Astrocyte of the cerebellum (primary cell): ENCODE measurements at places on chromosomes 5 and 9.
A peak's percentile ranks its signal among the peaks of the same experiment; 100 is the strongest.

- DNase-seq: no peak
Observed at GRCh38 chr5:95152535-95152934, 132.4 kb downstream of the MCTP1 start.

- DNase-seq: no peak
Observed at GRCh38 chr9:130490981-130491380, 46.2 kb downstream of the ASS1 start.

DNA sequence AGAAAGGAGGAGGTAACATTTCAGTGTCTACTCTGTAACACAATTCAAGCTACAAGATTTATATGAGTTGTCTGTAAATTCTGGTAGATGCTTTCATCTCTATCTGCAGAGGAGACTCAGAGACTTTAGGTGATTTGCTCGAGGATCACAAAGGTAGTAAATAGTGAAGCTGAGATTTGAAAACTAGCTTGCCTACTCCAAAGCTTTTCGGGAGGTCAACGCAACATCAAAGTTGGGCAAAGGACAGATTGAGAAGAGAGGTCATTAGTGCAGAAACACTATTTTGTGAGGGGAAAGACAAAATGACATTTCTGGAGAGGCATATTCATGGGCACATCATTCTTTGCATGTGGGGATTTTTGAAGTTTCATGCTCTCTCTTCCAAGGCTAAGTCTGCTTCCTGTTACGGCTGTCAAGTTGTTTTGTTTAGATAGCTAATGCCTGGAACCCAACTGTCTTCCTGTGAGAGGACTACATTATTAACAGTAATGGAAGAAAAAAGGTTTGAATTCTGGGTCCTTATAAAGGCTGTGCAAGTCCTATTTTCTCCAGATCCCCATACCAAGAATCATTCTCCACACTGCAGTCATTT lies 413.5 kb upstream of the ZNF462 start:
- no peak for DNase-seq

- no peak for DNase-seq
Observed at GRCh38 chr5:177295924-177296323, 7.6 kb downstream of the RAB24 start.

DNA sequence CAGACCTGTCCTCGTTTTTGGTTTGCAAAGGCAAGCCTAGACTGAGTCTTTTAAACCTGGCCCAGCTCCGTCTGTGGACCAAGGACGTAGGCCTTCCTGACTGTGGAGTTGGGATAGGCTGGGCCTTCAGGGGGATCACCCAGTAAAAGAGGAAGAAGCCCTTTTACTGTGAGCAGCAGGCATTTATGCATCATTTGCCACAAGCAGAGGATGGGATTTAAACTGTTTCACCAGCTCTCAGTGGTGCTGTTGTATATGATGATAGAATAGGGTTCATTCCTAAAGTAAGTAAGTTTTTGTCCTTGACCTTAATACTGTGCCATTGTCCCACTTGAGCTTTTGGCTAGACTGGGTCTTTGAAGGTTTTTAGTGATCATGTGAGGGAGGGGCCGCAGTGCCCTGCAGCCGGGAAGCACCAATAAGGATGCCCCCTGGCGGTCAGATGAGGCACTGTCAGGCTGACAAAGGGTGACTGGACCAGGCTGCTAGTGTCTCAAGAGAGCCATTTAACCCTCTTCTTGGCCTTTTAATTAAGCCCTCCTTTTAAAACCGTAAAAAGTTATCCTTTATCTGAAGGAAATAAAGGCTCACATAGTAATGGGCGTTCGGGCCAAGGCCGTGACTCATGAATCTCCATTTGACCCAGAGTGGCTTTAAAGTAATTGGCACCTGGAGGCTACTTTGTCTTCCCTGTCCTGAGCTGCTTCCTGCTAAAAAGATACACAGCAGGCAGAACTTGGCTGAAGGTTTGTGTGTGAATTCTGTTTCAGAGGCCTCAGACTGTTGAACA lies 74.0 kb downstream of the UBAP1 start:
- no peak for DNase-seq

DNA sequence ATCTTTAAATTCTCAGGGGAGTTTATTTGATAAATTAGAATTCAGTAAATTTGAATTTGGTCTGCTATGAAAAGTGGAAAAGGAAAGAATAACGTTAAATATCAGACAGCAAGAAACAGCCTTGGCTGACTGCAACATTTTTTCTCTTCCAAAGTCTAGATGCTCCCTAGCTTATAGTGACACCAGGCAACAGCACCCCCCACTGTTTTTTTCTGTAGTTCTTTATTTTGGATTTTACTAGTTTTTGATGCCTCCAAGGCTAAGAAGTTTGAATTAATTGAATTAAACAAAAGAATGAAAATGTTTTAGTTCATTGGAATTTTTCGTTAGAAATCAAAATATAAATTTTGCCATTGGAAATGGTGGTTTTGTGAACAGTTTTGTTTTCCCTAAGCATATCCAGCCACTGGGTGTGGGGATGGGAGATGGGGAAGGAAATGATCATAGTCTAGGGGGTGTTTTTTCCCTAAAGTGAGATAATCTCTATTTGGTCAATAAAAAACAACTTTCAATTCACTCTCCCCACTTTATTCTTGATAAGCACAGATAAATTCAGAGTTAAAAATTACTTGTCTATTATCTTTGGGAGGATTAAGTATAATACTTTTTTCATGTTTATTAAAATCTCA lies 199.3 kb upstream of the CD180 start:
- no peak for DNase-seq

DNA sequence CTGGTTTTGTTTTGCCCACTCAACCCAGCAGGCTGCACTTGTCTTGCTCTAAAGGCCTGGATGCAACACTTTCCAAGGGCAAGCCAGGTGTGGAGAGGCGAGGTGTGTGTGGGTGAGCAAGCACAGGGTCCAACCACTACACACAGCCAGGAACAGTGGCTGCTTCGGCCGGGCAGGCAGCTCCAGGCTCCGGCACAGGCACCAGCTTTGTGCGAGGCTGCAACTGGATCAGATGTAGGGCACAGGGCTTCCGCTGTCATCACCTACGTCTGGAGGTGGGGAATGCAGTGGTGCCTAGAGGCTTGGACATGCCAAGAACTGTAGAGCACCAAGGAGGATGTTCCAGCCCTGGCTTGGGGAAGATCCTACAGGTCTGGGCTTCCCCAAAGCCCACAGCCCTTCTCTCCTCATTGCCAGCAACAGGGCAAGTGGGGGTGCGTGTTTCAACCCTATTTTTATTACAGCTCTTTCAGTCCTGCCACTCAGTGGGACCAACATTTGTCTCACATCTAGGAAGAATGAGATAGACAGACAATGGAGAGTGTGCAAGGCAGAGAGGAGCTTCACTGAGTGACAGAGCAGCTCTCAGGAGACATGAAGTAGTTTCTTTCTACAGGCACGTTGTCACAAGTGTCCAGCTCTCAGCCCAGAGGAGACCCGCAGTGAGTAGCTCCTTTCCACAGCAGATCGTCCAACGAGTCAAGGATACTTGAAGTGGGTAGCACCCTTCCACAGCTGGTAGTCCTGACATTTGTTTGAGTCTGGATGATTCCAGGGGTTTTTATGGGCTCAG lies 622.2 kb downstream of the CDH9 start:
- DNase-seq: no peak

- DNase-seq: no peak
Observed at GRCh38 chr5:39584927-39585326, 160.1 kb upstream of the DAB2 start.

GRCh38 chr9:34783951-34784487 lies 74.1 kb upstream of the CCL21 start:
- DNase-seq: no peak

- no peak for DNase-seq
Observed at GRCh38 chr5:168898247-168898911, 319.2 kb upstream of the PANK3 start.

DNA sequence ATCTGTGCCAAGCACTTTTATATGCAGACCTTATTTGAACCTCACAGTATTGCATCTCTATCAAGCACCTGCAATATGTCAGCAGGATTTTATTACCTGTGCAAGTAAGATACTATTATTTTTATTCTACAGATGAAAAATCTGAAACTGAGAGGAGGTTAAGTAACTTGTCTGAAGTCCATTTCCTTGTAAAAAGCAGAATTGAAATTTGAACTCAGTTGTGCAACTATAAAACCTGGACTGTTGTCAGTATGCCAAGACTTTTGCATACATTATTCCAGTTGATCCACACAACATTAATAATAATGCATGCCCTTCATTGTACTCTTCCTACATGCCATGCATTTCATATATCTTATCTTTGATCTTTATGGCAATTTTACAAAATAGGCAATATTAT lies 82.2 kb upstream of the BRINP1 start:
- DNase-seq: no peak

- DNase-seq: peak; percentile 31
Observed at GRCh38 chr9:84668196-84669012, 1.1 kb upstream of the NTRK2 start.

DNA sequence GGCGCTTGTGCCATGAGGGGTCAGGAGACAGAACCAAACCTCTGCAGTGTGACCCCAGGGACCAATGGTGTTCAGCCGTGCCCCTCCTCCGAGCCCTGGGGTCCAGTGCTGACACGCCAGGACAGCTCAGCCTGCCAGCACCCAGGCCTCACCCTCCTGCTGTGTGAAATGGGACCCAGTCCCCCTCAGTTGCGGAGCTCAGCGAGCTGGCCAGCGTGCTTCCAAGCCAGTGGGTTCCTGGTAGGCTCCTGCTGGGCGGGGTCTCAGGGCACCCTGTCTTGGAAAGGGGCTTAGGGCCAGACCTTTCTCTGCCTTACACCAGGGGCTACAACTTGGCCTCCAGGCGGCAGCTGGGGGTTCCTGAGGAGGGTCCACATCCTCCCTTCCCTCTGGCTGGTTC lies 4.4 kb downstream of the RNF44 start:
- no peak for DNase-seq

DNA sequence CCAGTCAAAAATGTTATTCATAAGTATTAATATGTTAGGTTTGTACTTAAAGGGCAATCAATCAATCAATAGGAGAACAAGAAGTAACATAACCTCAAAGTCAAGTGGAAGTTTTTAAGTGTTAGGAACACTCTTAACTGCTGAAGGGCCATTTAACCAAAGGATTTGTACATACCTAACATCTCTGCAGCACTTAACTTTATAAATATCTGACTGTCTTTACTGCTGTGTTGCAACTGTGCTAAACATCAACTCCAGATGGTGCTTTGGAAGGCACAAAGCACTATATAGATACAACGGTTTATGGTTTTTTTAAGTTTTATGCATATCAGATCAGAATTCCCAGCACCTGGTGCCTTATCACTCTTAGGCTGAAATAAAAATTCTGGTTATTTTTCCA lies 604.9 kb upstream of the PTGER4 start:
- DNase-seq: no peak

- no peak for DNase-seq
Observed at GRCh38 chr5:17228821-17229291, 11.4 kb downstream of the BASP1 start.

DNA sequence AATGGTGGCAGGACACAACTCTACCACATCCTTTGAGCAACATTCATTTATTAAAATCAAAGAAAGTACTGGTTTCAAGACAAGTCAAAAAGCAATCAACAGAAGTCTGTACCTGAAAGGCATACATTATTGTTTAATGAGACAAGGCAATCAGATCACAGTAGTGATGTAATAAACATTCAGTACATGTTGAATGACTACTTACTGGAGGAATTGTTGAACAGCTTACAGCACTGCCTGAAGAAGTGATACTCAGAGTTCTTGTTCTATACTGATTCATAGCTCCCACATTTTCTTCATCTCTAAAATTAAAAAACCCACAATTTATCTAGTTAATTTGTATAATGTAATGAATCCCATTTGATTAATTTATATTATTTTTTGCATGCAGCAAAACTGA lies 18.2 kb downstream of the RIOK2 start:
- DNase-seq: no peak

GRCh38 chr5:113373426-113373825 lies 61.4 kb downstream of the TSSK1B start:
- DNase-seq: no peak

GRCh38 chr5:33195431-33196165 lies 245.2 kb upstream of the TARS1 start:
- peak; percentile 44 for DNase-seq

DNA sequence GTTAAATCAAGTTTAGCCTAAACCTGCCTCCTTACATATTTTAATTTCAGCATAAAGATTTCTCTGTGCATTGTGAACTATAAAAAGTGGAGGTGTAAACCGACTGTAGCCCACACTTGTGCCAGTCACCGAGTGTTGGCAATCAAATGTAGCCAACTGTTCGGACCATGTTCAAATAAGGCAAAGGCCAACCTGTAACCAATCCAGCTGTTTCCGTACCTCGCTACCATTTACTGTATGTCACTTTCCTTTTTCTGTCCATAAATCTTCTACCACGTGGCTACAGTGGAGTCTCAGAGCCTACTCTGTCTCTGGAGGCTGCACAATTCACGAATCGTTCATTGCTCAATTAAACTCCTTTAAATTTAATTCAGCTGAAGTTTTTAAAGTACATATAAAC lies 156.0 kb downstream of the SLC25A46 start:
- DNase-seq: no peak

GRCh38 chr5:2101685-2102084 lies 219.0 kb upstream of the IRX4 start:
- no peak for DNase-seq

DNA sequence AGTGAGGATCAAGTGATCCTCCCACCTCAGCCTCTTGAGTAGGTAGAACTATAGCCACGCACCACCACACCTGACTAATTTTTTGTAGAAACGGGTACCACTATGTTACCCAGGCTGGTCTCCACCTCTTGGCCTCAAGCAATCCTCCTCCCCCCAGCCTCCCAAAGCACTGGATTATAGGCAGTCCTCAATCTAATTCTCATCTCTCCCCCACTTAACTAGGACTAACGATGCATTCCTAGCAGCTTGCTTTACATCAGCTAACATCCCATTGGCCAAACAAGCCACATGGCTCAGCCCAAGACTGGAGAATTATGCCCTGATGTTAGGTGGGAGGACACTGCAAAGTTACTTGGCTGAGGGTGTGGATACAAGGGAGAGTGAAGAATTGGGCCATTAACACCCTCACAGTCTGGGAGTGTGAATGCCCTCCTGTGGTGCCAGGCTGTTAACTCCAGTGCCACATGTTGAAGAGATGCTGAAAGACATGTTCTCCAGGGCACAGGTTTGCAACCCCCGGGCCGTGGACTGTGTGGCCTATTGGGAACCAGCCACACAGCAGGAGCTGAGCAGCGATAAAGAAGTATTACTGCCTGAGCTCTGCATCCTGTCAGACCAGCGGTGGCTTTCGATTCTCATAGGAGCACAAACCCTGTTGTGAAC lies 5.3 kb upstream of the ZNF367 start:
- DNase-seq: no peak

GRCh38 chr5:172211676-172212075 lies 17.7 kb downstream of the EFCAB9 start:
- DNase-seq: no peak

GRCh38 chr5:178990491-178990890 lies 4.6 kb downstream of the GRM6 start:
- DNase-seq: no peak

DNA sequence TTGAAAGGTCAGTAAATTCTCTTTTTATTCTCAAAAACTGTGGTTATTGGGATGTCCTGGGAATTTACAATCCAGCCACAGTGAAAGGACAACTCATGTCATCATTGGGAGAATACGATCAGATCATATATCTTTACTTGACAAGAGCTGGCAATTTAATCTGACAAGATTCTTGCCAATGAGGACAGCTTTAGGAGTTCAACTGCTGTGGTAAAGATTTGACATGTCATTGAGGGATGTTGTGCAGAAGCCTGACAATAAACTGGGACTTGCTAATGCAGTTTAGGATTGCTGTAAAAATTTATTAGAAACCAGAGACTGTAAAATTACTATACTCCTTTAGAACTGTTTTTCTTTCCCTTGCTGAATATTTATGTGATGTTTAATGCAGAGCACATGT lies 1131.0 kb downstream of the MAT2B start:
- no peak for DNase-seq

- no peak for DNase-seq
Observed at GRCh38 chr5:66617226-66617861, 21.2 kb downstream of the MAST4 start.
